Urothelium cell line (cell line): ENCODE measurements at places on chromosomes 4 and X.
A peak's percentile ranks its signal among the peaks of the same experiment; 100 is the strongest.

- peak; percentile 36 for DNase-seq
Observed at GRCh38 chr4:15848191-15848842, 70.2 kb downstream of the CD38 start.

GRCh38 chrX:123590842-123591486 lies 141.9 kb downstream of the THOC2 start:
- DNase-seq: no peak

DNA sequence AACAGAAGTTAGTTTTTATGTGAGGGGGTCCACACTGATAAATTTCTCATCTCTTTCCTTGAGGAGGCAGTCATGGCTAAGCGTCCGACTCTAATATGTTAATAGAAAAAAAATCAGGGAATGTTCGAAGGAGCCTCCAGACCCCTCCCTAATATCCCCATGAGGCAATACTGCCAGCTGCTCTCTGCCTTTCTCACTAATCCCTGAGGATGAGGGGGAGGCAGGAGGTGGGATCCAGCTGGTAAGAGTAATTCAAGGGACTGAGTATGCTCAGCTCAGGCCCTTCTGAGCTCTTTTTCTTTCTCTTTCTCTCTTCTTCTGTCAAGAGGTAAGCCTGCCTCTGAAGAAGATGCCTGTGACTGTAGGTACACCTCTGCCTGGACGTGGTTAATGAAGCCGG lies 51.7 kb downstream of the PIR start:
- no peak for DNase-seq

DNA sequence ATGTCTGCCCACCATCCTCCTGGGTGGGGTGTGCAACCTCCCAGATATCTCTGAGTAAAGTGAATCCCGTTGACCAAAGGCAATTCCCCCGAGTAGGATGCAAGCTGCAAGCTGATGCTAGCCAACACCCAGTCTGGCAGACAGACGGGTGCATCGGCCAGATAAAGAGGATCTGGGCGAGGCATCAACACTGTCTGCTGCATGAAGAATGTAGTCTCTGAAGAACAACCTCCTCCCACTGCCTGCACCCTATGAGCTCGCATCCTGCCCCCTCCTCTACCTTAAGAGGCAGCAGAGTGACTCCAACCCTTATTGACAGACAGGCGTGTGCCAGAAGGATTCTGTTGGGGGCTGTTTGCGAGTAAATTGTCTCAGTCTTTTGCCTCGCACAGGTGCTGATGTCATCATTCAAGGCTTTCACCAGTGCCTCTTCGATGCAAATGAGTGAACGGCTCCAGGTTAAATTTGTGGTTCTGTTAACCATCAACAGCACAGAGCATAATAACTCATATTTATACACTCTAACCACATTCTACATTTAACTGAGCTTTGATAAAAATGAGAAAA lies 546.9 kb downstream of the BCOR start:
- no peak for DNase-seq

DNA sequence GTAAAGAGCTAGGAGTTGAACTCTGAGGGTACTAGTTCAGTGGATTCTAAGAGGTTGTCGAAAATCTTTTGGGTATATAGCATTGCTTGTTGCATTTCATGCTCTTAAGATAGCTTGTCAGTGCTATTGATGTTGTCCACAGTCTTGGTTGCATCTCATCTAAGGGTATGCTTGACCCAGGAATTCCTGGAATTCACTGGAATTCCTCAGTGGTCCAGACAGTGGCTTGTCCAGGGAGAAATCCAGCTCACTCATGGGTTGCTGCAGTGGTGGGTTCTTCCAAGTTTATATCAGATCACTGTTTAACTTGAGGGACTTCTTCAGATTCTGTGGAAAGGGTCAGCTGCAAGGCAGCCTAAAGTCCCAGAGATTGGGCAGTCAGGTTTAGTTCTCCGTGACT lies 29.8 kb upstream of the SMARCAD1 start:
- DNase-seq: no peak

DNA sequence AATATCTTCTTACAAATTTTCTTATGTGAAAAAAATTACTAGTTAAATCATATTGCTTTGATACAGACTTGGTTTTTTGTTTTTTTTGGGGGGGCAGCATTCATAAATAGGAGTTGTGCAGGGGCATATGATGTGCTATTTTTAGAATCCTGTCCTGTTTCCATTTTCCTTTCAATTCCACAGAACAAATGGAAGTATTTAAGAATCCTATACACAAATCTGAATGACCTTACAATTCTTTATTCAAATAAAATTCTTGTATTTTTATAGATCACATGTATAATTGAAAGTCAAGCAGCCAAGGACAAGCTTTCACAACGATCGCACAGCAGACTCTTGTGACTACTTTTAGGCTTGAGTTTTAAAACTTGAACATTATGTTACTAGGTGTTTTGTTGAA lies 523.9 kb downstream of the ANKRD50 start:
- no peak for DNase-seq

GRCh38 chr4:7650606-7651385 lies 216.1 kb upstream of the PSAPL1 start:
- peak; percentile 66 for DNase-seq

GRCh38 chr4:16082041-16082425 lies 1.8 kb downstream of the PROM1 start:
- no peak for DNase-seq

GRCh38 chr4:14023036-14023435 lies 395.5 kb upstream of the BOD1L1 start:
- DNase-seq: no peak

- DNase-seq: no peak
Observed at GRCh38 chrX:71102292-71102691, 4.2 kb downstream of the CXorf65 start.

GRCh38 chr4:180923486-180923885 lies 1319.7 kb upstream of the TENM3 start:
- peak; percentile 23 for DNase-seq

GRCh38 chr4:184968366-184968765 lies 49.9 kb upstream of the HELT start:
- DNase-seq: no peak

DNA sequence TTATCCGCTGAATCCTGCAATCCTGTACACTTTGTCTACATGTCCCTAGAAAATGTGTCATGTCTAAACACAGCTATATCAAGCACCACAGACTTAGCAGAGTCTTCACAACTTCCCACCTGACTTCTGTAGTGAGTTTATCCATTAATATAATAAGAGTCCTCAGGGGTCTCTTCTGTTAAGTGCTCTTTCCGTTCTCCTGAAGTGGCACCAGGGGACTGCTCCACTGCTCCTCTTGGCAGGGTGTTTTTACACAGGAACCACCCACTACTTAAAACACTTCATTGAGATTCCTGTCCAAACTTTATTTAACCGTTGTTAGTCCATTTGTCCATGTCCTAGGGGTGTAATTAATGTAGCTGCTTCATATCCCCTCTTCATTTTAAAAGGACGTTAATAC lies 1000.4 kb downstream of the STPG2 start:
- no peak for DNase-seq

GRCh38 chr4:159946983-159947615 lies 844.2 kb downstream of the RAPGEF2 start:
- DNase-seq: peak; percentile 18

GRCh38 chr4:118741301-118741855 lies 56.2 kb downstream of the METTL14 start:
- no peak for DNase-seq

GRCh38 chrX:24485323-24485722 lies 20.2 kb downstream of the PDK3 start:
- DNase-seq: no peak

DNA sequence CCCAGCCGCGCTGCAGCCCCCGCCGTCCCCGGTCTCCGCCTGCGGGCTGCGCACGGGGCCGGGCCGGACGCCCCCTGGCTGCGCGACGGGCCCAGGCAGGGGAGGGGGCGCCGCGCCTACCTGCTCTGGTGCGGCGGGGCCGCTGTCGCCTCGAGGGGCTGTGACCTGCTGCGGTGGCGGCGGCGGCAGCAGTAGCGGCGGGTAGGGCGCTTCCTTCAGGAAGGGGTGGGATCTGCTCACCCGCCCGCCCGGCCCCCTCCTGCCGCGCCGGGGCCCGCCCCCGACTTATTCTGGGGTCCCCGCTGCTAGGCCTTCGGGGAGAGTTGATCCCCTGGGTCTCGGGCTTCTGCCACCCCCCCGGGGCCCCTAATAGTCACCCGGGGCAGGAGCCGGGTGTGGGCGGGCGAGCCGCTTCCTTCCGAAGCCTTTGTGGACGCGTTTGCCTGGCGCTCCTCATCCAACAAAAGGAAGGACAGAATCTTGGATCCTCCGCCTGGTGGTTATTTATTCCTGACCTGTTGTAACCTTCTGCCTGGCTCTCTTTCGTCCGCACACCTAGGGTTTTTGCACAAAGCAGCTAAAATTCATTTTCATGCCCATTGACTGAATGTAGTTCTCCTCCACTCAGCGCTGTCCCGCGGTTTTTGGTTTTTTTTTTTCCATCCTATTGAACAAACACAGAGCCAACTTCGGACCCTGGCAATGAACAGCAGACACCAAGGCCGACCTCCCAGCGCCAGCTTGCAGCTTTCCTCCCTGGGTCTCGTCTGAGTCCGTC lies at the start of gene TMEM150C:
Gene TMEM150C (minus strand): TSS at position 203 of the 778 bp plus-strand sequence. CDS start 57,331 bp downstream, outside the sequence.
- DNase-seq: no peak

DNA sequence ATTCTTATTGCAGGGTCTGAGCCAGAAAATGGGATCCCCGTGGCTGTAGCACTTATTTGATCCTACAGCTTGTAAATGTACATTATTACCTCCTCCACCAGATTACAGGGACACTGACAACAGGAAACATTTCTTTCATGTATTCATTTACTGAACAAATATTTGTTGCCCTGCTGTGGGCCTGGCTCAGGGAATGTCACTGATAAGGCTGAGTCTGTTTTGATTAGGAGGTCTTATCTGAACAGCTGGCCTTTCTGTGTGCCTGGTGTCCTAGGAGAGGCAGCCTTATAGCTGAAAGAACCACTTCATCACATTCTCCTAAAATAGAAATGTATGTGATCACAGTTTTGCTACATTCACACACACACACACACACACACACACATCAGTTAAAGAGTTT lies 45.5 kb upstream of the PROM1 start:
- DNase-seq: no peak

GRCh38 chr4:45883421-45883820 lies 240.4 kb downstream of the GABRG1 start:
- no peak for DNase-seq

DNA sequence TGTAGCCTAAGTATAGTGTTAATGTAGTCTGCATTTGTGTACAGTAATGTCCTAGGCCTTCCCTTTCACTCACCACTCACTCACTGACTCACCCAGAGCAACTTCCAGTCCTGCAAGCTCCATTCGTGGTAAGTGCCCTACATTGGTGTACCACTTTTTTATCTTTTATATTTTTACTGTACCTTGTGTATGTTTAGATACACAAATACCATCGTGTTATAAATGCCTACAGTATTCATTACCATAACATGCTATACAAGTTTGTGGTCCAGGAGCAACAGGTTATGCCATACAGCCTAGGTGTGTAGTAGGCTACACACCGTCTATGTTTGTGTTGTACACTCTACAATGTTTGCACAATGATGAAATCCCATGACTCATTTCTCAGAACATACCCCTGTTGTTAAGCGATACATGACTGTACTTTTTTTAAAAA lies 15.4 kb downstream of the TSPAN5 start:
- DNase-seq: no peak

- DNase-seq: no peak
Observed at GRCh38 chr4:47465004-47465403, 1.5 kb upstream of the COMMD8 start.

DNA sequence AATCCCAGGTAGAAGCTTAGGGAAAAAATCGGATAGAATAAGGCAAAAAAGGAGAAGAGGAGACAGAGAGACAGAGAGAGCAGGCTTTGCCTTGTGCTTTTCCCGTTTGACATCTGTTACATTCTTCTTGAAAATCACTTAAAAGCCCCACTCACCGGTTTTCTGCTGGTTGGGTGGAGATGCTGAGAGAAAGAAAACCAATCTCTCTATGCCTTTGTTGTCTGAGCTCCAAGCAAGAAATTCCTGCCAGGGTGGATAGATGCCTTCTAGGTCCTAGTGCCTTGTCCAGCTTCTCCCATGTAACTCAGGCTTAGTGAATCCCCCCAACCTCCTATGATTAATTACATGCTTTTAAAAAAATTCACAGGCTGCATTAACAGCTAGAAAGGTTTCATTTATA lies at the start of gene DCX:
Gene DCX (minus strand): TSS at position 210 of the 400 bp plus-strand sequence. CDS start 1,794 bp downstream, outside the sequence.
- no peak for DNase-seq

- DNase-seq: no peak
Observed at GRCh38 chr4:56055027-56055977, 106.6 kb downstream of the CEP135 start.

DNA sequence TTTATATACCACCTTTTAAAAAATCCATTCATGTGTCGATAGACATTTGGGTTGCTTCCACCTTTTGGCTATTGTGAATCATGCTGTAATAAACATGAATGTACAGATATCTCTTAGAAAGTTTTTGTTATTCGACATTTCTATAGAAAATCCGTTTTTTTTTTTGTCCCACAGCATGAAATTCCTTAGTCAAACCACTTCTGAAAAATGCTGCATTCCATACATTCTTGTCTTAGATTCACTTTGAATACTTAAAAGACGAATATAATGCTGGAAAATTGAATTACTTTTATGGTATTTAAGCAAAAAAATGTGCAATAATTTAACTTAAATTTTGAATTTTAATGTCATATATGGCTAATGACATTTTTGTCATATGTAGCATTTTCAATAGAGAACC lies 1345.5 kb downstream of the TECRL start:
- DNase-seq: no peak

DNA sequence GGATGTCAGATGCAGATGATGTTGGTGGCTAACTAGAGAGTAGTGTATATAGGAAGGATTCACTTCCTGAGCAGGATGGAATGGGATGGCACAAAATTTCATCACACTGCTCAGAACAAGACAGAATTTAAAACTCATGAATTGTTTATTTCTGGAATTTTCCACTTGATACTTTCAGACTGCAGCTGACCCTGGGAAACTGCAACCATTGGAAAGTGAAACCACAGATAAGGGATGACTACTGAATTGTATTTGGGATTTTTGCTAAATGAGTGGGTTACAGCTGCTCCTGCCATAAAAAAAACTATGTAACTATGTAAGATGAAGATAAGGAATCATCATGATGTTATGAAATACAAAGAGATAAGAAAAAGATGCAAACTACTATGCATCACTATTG lies 51.4 kb downstream of the NPY5R start:
- DNase-seq: no peak

- DNase-seq: no peak
Observed at GRCh38 chrX:63285375-63285774, 65.8 kb downstream of the SPIN4 start.

GRCh38 chr4:6109842-6110560 lies 90.3 kb downstream of the JAKMIP1 start:
- DNase-seq: no peak
